Activated naive CD4-positive, alpha-beta T cell treated with Interleukin-2 at 50 U/mL for 16 hours (primary cell): ENCODE measurements at places on chromosomes 7 and 10.

DNA sequence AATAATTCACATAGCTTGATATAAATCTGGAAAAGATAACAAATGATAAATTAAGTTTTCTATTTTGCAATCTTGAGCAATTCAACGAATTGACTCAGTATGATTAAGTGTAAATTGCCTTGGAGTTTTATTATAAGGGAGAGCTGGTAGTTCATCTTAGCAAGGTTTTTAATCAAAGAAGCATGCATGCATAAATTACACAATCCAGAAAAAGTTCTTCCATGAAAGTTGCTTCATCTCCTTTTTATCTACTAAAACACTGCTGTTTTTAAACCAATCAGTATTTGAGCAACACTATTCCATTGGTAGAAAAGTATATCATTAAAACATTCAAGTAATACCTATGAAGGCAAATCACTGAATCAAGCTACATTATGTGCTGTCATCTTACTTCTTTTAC lies 47.6 kb downstream of the POT1 start:
- no peak for DNase-seq

- no peak for DNase-seq
Measured at GRCh38 chr7:8714791-8715190, 281.4 kb downstream of the NXPH1 start.

DNA sequence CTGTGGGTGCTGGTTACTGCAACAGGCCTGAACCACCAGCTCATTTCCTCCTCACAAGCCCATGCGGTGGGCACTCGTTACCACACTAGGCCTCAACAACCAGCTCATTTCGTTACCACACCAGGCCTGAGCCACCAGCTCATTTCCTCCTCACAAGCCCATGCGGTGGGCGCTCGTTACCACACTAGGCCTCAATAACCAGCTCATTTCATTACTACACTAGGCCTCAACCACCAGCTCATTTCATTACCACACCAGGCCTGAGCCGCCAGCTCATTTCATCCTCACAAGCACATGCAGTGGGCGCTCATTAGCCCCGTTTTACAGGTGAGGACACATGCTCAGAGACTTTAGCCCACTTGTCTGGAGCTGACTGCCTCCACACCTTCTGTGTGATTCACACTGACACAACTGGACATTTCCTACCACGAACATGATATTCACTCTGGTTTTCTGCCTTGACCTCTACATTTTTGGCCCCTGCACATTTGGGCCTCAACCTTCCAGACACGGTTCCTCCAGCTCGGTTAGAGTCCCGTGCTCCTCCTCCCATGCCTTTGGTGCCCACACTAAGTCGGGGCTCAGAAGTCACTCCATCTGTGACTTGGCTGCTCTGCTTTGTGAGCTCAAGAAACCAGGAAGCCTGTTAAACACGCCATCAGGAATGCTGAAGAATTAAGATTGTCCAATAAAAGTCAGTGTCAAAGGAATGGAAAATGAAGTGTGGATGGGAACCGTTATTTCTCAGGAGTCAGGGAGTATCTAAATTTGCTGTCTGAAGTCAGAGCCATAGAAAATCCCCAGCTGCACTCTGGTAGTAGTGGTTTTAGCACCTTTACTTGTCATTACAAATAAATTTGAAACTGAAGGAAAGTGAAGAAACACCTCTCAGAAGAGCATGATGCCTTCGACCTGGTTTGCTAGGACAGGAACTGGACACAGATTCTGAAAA lies 55.8 kb upstream of the LANCL2 start:
- peak; percentile 84 for DNase-seq

DNA sequence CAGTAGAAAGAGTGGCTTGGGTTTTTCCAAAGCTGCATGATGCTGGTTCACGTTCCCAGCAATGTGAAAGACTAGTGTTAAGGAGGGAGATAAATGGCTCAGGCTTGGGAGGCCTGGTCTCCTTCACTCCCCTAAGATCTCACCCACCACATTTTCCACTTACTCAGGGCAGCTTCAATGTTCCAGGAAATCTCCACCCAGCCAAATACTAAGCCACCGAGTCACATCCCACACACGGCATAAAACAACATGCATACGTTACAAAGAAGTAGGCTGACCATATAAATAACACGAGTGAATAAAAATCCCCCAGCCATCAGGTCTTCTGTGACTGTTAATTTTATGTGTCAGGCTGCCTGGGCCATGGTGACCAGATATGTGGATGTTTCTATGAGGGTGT lies 303.5 kb downstream of the SFMBT2 start:
- DNase-seq, result no peak

GRCh38 chr10:79084972-79085597 lies 16.3 kb downstream of the ZMIZ1 start:
- no peak for DNase-seq

- no peak for DNase-seq
Measured at GRCh38 chr7:114530057-114530611, 115.5 kb downstream of the FOXP2 start.

DNA sequence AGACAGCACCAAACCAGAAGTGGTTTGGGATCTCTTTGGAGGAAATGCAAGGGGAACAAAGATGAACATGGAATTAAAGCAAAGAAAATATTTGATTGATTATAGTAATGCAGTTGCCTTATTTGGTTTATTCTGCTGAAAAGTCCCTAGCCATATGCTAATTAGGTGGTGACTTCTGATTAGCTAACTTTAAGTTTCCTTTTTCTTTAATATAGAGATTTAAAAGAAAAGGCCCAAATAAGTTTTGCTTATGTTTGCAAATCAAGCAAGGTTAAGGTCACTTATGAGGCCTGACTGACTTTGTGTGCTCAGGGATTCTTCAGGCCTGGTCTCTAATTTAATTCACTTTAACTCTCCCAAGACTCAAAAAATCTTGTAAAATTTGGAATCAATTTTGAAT lies 6.2 kb upstream of the ANKRD22 start:
- DNase-seq, result no peak

DNA sequence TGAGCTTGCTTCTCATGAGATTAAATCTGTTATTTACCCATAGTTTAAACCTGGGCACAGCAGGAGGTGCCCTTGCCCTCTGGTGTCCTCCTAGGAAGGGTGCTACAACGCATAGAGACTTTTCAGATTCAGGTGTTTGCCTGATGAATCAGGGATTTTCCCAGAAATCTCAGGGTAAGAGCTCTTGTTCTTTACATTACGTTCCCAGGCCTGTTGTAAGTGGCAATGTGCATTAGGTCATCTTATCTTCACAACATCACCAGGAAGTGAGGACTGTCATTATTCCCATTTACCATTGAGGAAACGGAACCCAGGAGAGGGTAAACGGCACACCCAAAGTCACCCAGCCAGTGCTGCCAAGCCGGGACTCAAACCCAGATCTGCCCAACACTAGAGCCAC lies 73.0 kb downstream of the NHLRC2 start:
- no peak for DNase-seq
